ENCODE measurements at places on chromosomes 4 and X.

DNA sequence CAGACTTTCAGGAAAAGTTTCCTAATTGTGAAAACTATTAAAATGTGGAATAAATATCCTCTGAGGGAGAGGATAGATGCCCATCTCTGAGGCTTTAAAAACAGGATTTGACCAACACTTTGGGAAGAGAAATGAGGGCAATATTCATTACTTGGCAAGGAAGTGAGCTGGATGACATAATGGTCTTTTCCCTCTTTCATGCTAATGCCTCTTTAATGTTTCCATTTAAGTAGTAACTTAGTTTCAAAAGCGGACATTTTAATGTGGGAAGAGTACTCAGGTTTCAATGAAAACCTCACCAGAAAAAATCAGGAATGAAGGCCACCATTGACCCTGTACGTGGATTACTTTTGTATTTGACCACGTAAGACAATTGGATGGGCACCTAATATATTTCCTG lies 503.3 kb downstream of the ANKRD50 start:
- no peak for DNase-seq

GRCh38 chr4:88027611-88028608 lies 20.5 kb downstream of the PKD2 start:
- DNase-seq, result no peak

DNA sequence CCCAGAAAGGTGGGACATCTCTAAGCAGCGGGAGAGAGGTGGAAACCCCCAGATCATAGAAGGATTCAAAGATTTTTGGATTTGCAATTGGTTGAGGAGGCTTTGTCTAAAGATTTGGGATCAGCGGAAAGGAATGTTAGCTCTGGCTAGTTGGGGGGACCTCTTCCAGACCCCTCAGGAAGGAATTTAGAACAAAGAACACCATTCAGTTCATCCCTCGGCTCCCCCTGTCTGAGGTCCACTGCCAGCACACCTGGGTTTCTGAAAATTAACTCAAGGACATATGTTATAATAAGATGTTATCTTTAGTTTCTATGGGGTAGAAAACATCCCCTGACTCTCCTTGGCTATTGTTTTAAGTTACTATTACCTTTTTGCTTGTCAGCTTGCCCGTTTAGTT lies 163.6 kb downstream of the CEP135 start:
- no peak for DNase-seq

- no peak for DNase-seq
These were observed 116.9 kb upstream of the GALNT7 start for GRCh38 chr4:173051716-173052115.

DNA sequence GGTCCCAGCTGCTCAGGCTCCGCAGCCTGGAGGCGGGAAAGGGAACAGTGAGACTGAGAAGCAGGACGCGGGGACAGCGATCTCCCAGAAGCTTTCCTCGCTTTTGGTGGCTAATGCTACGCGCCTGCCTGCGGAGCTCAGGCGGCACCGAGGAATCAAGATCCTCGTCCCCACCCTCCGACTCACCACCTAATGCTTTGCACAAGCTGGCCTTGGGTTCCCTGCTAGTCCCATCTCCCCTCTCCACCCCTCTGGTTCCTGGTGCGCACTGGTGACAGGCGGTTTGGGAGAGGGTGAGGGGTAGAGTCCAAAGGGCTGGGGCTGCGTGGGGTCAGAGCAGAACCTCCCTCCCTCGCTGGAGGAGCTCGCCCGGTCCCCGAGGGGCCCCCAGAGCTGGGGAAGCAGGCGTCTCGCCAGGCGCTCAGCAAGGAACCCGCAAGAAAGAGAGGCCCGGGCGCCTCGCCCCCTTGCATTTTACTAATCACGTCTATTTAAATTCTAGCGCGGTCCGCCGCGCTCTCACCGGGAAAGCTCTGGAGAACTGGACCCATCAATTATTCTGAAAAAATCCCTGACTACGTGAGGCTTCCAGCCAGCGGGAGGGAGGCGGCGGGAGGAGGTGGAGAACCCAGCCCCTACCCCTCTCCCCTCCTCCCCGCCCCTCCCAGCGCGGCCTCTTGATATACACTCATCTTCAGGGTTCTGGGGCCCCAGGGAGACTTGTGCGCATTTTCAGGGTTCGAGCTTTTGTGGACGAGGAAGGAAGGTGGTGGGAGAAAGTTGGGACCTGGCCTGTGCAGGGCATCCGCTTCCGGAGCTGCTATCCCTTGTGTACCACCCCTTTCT lies 9.1 kb downstream of the POU4F2 start:
- no peak for DNase-seq

DNA sequence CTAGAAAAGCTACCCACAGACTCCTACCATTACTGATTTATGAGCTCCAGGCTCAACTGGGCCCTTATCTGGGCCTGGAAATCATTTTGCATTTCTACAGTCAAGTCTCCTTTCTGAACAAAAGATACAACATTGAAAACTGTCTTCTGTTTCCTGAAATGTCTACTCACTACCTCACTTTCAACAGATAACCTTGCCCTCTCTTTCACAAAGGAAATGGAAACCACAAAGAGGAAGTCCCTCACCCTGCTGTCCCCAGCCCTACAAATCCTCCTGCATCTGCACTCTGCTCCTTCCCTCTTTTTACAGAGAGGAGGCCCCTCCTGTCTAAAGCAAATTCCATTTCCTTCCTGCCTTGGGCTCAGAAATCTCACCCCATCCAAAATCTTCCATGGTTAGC lies 24.8 kb upstream of the CYBB start:
- no peak for DNase-seq

DNA sequence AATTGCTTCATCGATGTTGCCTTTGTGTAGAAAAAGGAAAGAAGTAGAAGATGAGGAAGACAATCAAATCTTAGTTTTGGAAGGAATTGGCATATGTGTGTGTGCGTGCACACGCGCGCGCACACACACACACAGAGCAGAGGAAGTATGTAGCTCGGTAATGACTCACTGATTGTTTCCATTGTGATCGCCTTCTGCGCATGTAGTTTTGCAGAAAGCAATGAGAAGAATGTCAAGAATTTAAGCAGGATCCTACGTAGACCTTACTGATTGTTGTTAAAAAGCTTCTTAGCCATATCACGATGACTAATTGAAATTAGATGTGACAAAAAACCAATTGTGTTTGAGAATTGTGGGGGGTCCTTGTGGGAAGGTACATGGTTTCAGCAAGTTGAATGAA lies 12.8 kb upstream of the LIMCH1 start:
- DNase-seq, result no peak

GRCh38 chrX:40172401-40173142 lies 74.8 kb upstream of the BCOR start:
- DNase-seq, result peak; percentile 37

GRCh38 chrX:112846187-112846586 lies 5.6 kb upstream of the AMOT start:
- DNase-seq, result no peak

GRCh38 chrX:2581296-2581695 lies 80.5 kb upstream of the DHRSX start:
- no peak for DNase-seq

DNA sequence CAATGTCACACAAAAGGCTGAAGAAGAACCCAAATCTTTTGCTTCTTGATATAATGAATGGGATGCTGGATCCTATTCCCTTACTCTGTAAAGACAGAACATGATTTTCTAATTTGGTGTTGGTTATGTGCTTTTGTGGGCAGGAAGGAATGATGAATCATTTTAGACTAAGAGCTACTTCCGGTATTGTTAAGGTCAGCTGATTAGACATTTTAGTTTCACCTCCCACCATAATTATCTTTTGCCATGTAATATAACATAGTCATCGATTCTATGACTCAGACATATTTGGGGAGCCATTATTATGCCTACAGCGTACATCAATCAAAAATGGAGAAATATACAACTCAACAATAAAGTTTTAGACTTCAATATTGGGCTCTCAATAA lies 265.3 kb downstream of the ZNF674 start:
- DNase-seq, result no peak

DNA sequence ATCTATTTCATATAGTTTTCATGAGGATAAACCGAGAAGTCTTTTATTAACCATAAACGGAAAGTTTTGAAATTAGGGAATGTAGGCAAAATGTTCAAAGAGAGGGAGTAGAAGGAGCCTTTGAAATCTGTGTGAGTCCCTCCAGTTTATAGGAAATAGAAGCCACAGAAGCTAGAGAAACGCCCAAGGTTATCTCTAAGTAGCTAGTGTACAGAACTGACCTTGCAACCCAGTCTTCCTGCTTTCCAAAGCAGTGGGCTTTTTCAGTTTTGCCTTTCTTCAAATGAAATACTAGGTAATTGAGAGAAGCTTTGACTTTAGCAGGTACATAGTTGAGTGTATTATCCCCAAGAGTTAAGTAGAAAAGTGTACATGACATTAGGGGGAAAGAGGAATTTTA lies 39.4 kb downstream of the STIM2 start:
- DNase-seq, result no peak

- DNase-seq, result no peak
These were observed 392.5 kb downstream of the C4orf33 start for GRCh38 chr4:129488427-129488826.

- no peak for DNase-seq
These were observed 22.9 kb upstream of the FAT1 start for GRCh38 chr4:186746581-186746980.

GRCh38 chr4:169024762-169025161 lies 14.7 kb upstream of the CBR4 start:
- no peak for DNase-seq

DNA sequence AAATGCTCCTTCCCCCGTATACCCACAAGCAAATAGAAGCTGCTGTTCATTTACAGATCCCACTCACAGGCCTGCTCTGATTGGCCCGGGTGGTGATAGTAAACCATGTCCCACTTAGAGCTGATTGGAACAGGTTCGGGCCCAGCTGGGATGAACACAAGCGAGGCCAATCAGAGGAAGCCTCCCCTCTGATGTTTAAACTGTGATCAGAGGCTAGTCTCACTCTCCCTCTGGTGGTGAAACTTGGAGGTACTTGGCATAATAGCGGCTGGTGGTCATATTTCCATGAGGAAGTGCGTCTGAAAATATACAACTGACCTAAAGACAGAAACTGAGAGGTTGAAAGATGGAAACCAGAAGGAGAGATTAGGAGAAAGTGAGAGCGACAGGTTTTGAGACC lies 51.5 kb upstream of the TRPC3 start:
- no peak for DNase-seq

DNA sequence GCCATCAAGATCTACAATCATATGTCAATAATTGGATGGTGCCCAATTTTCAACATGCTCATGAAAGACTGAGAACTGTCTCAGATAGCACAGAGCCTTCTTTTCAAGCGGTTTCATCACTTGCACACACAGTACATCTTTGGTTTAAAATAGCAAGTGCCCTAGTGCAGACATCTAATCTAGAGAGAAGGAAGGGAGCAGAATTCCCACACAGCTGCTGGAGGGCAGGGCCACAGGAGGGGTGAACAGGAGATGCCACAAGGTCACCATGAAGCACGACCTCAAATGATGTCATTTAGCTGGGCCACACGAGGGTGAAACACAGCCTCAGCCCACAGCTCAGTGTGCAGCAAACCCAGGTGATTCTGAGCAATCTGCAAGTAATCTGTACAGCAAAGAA lies 24.3 kb downstream of the LEF1 start:
- no peak for DNase-seq

DNA sequence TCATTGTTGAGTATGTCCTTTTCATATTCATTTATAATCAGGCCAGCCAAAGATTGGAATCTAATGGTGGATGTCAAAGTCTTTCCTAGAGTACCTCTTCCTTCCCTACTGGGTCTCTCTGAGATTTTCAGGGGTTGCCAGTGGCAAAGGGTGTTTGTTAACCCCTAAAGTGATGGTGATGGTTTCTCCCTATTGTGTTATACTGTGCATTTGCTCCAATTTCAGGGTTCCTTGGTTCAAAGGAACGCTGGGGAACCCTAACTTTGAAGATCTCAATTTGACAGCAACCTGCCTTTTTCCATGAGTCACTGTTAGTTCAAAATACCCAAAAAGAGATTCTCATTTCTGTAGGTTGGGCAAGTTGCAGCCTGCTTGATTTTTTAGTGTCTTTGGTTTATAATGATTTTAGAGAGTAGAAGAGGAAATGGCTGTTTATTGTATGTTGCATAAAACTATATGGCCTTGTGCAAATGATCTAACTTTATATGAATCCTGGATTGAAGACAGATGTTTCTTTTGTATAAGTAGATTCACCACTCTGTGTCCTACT lies 23.0 kb downstream of the GAB1 start:
- no peak for DNase-seq

GRCh38 chrX:19046343-19047215 lies 62.7 kb upstream of the PHKA2 start:
- no peak for DNase-seq

DNA sequence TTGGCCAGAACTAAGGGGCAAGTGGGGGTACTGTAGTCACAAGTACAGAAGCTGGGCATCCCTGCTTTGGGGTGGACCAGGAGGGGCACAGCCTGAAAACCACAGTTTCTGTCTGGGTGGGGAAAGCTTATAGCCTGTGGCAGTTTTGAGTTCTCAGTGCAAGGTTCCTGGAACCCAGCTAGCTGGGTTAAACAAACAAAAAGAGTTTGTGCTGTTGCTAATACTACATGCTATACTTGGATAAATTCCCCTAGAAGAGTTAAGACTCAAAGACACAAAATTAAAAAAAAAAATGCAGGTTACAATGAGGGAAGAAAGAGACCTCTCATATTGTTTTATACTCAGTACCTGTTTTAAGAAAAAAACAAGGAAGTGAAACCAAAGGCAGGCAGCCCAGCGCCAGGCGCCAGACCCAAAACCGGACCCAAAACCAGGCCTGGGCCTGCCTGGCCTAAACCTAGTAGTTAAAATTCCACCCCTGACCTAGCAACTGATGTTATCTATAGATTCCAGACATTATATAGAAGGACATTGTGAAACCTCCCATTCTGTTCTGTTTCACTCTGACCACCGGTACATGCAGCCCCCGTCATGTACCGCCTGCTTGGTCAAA lies 50.8 kb downstream of the SLC2A9 start:
- DNase-seq, result no peak

DNA sequence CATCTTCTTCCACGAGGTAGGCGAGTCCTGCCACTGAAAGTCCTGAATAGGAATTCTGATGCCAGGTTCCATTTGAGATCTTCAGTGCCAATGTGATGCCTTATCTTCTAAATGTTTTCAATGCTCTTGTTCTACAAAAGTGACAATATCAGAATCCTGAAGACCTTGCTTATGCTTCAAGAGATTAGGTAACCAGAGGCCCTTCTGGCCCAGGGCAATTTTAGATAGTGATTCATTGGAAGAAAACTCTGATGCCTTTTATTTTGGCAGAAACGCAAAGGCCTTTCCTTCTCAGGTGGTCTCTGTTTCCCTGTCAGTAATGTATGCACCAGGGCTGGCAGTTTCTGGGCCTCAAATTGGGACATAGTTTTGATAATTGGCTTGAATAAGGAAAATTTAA lies 144.8 kb downstream of the CEP135 start:
- DNase-seq, result no peak

DNA sequence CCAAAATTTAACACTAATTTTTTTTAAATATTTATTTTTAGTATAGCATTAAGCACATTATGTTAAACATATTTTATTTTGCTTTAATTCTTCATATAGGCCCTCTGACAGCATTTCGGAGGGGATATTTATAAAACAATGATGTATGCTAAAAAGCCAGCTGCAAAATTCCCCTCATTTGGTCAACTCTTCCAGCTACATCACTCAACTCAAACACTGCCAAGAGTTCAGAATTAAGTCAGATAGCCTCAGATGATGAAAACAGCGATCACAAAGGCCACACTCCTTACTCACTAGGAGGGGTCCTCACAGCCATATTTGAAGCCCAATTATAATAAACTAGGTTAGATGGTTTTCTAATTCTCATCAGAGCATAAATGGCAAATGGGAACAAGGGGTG lies 146.6 kb downstream of the ADAMTS3 start:
- no peak for DNase-seq

Measured in C1 segment of cervical spinal cord (tissue), 14 donors.